Cortex of kidney (tissue), 1 donor: ENCODE measurements at places on chromosomes 5 and 9.

DNA sequence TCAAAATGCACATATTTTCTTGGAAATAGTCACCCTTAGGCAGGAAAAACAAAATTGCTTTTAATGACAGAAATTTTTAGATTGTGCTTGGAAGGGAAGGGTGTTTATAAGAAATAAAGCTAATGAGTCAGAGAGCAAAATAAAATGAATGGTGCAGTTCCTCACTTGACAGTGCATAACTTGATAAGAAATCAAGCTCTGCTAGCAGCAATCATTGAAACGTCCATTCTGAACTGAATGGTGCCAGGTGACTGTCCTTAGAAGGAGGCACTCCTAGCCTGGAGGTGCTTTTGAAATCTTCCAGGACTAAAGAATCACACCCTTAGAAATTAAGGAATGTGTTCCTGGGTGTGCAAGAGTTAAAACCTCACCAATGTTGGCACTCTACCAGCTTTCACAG is 202.5 kb downstream of the EFNA5 start:
- DNase-seq, result no peak

DNA sequence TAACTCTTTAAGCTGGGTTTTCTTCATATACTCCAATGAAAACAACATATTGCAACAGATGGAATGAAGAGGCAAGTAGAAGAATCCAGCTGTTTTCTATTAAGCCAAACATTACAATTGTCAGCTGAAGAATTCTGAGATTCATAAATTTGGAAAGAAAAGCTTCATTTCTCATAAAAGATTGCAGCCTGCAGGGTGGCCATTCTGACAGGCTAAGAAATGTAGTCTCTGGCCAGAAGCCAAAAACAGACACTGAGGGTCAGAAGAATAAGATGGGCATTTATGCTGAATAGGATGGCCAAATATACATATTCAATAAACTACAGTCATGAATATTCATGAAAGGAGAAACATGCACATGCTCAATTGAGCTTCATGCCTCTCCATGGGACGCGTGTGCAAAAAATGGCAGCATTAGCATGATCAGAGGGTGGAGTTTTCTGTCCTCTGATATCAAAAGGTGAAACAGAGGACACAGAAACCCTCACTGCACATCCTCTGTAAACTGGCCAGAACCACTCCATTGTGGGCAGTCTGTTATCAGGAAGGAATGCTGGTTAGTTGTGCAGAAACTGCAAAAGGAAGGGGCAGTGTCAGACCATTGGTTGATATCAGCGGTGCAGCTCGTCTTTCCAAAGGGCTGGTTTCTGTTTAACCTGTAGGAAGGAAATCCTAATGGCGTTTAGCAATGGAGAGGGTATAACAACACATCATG is 50.2 kb downstream of the FXN start:
- DNase-seq, result no peak

- no peak for DNase-seq
Measured at GRCh38 chr5:67478337-67478736, 281.7 kb upstream of the CD180 start.

- DNase-seq, result no peak
Measured at GRCh38 chr5:163407034-163407655, 30.2 kb upstream of the CCNG1 start.

GRCh38 chr9:38708759-38709158 is 11.2 kb downstream of the FAM240B start:
- no peak for DNase-seq

DNA sequence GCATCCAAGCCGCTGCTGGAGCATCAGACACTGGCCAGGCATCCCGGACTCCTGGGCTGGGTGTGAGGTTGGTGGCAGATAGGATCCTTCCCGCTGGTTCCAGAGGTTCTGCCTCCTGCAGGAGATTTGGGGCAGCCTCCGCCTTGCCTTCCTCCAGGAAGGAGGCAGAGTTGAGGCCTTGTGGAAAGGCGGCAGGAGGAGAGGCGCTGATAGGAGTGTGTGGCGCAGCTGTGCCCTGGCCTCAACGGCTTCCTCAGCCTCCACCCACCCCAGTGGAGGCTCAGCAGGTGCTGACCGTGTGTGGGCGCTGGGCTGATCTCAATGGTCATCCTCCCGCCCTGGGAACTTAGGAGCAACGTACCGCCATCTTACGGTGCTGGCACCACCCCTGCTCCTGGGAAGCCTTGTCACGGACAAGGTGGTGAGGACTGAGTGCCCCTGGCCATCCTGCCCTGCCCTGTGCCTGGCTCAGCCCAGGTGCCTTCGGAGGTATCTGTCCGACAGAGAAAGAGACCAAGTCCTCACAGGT is 10.2 kb downstream of the NCS1 start:
- no peak for DNase-seq

GRCh38 chr9:21434202-21435014 is 5.8 kb upstream of the IFNA1 start:
- DNase-seq, result no peak

DNA sequence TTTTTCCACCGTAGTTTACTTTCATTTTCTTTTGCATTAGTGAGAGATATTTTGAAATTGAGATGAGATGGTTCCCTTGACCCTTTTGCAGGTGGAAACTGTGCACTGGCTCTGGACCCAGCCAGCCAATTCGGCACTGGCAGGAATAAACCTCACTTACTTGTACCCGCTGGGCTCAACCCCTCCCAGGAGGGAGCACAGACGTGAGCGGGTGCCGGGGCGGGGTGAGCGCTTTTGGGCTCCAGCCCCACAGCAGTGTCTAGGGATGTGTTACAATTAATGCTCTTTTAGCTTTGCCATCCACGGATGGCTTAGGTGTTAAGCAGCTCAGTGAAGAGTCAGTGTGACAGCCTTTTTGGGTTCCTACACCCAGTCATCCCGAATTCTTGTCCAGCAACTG is 766.1 kb upstream of the CHD1 start:
- DNase-seq, result no peak

GRCh38 chr5:170633235-170634081 is 129.6 kb downstream of the KCNIP1 start:
- DNase-seq, result no peak

DNA sequence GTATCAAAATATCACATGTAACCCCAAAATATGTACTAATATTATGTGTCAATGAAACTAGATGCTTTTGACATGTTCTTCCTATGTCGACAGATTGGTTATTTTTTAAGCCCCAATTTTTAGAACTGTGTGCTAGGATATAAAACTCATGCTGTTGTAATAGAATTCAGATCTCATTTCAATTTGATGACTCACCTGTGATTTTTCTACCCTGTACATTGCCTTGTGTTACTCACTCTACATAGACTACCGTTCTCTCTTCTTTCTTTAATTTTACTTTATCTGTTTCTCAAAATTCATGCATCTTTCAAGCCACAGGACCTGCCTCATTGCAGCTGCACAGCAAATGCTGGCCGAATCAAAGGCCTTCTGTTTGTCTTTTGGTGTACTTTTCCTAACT is 284.5 kb downstream of the MAT2B start:
- no peak for DNase-seq

- DNase-seq, result no peak
Measured at GRCh38 chr5:116939641-116940040, 365.0 kb upstream of the SEMA6A start.

GRCh38 chr5:85651731-85652130 is 966.0 kb upstream of the COX7C start:
- no peak for DNase-seq

GRCh38 chr9:125649315-125649714 is 57.7 kb downstream of the MAPKAP1 start:
- DNase-seq, result no peak

GRCh38 chr5:45017568-45017967 is 208.8 kb downstream of the MRPS30 start:
- no peak for DNase-seq

- DNase-seq, result no peak
Measured at GRCh38 chr9:96871176-96871575, 16.9 kb upstream of the ZNF782 start.

- DNase-seq, result no peak
Measured at GRCh38 chr5:54608423-54609085, 91.0 kb downstream of the SNX18 start.

DNA sequence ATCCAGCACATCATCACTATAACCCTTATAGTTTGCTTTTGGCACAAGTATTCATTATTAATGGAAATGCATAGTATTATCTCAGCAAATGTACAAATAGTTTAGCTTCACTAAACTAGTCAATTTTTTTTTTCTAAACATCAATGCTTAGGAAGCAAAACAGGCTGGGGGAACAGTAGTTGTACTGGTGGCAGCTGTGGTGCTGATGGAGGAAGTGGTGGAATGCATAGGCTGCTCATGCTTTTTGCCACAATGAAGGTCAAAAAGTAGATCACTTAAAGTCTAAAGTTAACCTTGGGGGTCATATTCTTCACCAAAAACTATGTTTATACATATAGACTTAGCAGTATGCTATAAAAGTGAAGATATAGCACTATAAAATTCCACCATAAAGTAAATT is 36.3 kb upstream of the CDKN2B start:
- DNase-seq, result no peak

DNA sequence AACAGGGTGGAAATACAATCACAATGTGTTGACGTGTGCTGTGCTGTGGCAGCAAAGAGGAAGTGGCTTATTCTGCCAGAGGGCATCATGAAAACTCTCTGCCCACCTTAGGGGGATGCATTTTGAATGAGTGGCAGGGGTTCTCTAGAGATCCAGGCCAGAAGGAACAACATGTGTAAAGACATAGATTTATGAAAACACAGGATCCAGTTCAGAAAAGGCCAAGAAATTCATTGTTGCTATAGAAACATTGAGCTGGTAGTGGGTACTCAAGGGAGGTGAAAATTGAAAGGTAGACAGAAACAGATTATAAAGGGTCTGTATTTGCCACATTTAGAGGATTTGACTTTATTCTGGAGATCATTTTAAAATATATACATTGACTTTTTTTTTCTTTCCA is 417.7 kb downstream of the ENC1 start:
- DNase-seq, result no peak

- DNase-seq, result no peak
Measured at GRCh38 chr9:130847306-130848217, 12.5 kb downstream of the ABL1 start.

DNA sequence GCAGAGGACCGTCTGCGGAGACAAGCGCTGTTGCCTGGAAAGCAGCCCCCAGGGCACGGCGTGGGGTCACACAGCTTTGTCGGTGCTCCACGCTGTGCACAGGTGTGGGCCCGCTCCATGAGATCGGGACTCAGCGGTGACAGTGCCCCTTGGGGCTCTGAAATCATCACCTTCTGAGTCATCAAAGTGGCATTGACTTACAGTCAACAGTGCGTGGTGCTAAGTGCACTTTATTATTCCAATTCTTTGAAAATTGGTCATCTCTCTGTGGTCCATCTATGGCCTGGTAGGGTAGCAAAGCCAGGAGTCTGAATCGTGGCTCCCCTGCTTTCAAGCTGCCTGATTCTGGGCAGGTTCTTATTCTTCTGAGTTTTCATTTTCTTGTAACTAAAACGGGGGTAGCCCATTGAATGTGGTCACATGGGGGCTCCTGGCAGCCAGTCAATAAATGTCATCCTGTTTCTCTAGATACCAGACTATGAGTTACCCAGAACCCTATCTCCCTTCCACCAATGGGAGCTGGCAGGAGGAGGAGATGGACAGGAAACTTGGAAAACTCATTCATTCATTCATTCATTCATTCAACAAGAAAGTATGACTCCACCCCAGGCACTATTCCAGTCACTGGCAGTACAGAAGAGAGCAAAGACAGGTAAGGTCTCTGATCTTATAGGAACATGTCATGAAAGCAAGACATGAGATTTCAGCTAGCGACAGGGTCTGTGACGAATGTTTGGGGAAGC is 20.3 kb upstream of the UNC5A start:
- no peak for DNase-seq

DNA sequence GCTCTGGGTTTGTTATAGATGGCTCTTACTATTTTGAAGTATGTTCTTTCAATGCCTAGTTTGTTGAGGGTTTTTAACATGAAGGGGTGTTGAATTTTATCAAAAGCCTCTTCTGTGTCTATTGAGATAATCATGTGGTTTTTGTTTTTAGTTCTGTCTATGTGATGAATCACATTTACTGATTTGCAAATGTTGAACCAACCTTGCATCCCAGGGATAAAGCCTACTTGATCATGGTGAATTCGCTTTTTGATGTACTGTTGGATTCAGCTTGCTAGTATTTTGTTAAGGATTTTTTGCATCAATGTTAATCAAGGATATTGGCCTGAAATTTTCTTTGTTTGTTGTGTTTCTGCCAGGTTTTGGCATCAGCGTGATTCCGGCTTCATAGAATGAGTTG is 25.5 kb downstream of the CCDC180 start:
- DNase-seq, result no peak

GRCh38 chr9:93125331-93125894 is 8.6 kb downstream of the NINJ1 start:
- DNase-seq, result no peak

- no peak for DNase-seq
Measured at GRCh38 chr5:13553896-13554295, 390.6 kb downstream of the DNAH5 start.

DNA sequence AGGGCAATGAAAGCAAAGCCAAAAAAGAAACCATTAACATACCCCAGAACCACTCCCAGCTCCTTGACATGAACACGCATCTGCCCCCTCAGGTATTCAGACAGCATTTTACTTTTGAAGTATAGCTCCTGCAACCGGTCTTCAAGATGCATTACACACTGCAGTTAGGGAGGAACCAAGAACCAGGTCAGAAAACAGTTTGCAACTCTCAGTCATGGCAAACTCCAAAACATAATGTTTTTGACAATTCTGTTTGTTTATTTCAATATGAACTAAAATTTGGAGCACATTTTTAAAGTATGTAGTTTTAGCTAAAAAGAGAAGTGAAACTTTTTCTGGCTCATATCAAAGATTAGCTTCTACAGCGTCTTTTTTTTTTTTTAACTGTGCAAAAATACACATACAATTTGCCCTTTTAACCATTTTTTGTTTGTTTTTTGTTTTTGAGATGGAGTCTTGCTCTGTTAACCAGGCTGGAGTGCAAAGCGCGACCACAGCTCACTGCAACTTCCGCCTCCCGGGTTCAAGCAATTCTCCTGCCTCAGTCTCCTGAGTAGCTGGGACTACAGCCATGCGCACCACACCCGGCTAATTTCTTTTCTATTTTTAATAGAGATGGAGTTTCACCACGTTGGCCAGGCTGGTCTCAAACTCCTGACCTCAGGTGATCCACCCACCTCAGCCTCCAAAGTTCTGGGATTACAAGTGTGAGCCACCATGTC is 12.2 kb upstream of the RAPGEF6 start:
- no peak for DNase-seq

GRCh38 chr9:18768951-18769622 is 263.9 kb downstream of the SAXO1 start:
- no peak for DNase-seq

DNA sequence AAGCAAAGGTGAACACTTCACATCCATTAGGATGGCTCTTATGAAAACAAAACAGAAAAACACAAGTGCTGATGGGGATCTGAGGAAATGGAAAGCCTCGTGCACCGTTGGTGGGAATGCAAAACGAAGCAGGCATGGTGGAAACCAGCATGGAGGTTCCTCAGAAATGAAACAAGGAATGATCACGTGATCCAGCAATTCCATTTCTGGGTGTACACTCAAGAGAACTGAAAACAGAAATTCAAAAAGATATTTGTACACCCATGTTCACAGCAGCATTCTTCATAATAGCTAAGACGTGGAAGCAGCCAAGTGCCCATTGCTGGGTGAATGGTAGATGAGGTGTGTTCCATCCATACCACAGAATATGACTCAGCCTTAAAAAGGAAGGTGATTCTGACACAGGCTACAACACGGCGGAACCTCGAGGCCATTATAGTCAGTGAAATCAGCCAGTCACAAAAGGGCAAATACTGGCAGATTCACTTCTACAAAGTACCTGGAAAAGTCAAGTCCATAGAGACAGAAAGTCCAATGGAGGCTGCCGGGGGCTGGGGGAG is 87.2 kb upstream of the RAPGEF1 start:
- no peak for DNase-seq

GRCh38 chr5:159850160-159850559 is 66.1 kb upstream of the ADRA1B start:
- no peak for DNase-seq
